Daoy (cell line): ENCODE measurements at places on chromosomes 16 and 17.

DNA sequence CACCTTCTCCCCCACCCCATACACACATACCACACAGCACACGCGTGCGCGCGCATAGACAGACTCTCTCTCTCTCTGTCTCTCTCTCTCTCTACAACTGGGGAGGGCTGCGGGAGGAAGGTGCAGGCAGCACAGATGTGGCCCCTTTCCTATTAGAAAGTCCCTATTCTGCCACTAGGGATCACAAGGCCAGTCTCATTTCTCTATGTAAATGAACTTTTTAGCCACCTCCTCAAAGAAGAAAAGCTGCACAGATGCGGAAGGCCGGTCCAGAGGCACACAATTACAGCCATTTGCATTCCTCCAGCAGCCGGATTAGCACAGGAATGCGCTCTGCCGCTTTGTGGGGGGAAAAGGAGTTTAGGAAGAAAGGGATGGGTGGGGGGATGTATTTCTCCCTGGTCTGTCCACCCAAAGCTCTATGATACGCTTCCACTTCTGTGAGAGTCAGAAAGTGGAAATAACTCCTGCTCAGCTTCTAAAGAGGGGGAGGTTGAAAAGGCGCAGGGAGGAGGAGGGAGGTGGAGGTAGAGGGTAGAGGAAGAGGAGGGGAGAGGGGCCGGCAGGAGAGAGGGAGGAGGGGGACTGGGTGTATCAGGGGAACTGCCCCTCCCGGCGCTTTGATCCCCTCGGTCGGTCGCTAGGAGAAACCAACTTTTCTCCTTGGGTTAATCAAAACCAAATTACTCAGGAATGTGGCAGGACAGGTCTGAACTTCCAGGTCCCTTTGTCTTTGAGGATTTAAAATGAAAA is 11.7 kb downstream of the ZFHX3 start:
- no peak for DNase-seq

GRCh38 chr17:58436805-58437239 is 19.5 kb upstream of the RNF43 start:
- DNase-seq, result no peak

- no peak for DNase-seq
Measured at GRCh38 chr17:4808378-4808767, 1.4 kb downstream of the PLD2 start.

DNA sequence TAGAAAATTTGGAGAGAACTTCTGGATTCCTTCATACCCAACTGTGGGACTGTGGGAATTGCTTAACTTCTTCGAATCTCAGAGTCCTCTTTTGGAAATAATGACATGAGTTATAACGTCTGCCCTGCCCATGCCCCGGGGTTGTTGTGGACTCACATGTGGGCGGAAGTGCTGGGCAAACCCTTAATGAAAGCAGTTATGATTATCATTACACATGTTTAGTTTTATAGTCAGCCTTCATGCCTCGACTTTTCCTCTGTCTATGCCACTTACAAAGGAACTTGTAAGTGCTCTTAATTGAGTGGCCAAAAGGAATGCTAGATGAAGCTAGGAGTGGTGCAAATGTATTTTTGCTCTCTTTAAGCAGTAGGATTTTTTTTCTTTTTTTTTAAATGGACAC is 3.9 kb downstream of the KRT27 start:
- no peak for DNase-seq

GRCh38 chr17:33330877-33331276 is 37.8 kb upstream of the ASIC2 start:
- no peak for DNase-seq

GRCh38 chr17:2478458-2478857 is 33.2 kb downstream of the METTL16 start:
- DNase-seq, result no peak

DNA sequence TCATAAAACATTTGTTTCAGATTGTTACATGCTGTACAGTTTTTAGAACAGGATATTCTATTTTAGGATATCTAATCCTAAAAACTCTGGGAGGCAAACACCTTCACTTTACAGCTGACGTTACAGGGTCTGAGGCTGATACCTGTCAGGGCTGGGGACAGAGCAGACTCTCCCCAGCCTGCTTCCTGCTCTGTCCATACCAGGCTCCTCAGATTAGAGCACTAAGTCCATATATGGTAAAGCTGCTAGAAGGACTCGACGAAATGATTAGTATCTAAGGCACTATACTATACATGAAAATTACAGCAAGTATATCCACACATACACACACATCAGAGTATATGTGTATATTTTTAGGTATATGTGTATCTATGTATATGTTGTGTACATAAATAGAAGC is 125.2 kb downstream of the ZFHX3 start:
- DNase-seq, result no peak
